GM23248 (cell line): ENCODE measurements at places on chromosomes 6 and 20.

- no peak for DNase-seq
These were observed 62.4 kb upstream of the RNF146 start for GRCh38 chr6:127204281-127204680.

GRCh38 chr6:158607411-158608170, 37.0 kb downstream of the DYNLT1 start:
- DNase-seq: peak; percentile 4

- DNase-seq: no peak
These were observed 164.5 kb downstream of the UNC5CL start for GRCh38 chr6:40874495-40874894.

GRCh38 chr20:19775353-19776253, 17.5 kb downstream of the RIN2 start:
- DNase-seq: peak; percentile 45

- peak; percentile 20 for DNase-seq
These were observed 14.4 kb upstream of the HLA-DQA1 start for GRCh38 chr6:32622545-32623401.

GRCh38 chr20:59050437-59050836, 7.9 kb upstream of the PRELID3B start:
- no peak for DNase-seq

GRCh38 chr20:33999025-33999649, 5.4 kb downstream of the RALY start:
- DNase-seq: peak; percentile 22
